ENCODE measurements at places on chromosomes 3 and 15. TPM values are rescaled to one million over a fixed set of nuclear protein-coding genes. Genes with fewer than 3 reads are reported as not detected.
A peak's percentile ranks its signal among the peaks of the same experiment; 100 is the strongest.

DNA sequence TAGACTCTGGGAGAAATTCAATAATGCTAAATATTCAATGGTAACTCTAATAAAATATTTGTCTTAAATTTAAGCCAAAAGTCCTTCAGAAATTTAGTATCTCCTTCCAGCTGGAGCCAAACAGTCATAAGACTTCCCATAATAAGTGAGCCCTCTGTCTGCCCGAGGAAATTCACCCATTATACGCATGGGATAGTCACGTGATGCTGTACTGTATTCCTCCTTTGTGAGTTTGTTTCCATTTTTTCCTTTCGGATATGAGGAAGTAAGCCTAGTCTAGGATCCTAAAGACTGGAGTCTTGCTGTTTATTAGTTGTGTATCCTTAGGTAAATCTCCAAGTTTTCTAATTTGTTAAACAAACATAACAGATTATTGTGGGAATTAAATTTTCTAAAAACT lies 110.4 kb upstream of the PLAAT1 start:
- H3K4me3 ChIP-seq, result no peak overlapping the region
- no peak overlapping the region for H3K27ac ChIP-seq
- no peaks in the 10 kb centered on the region for H3K4me1 ChIP-seq
- H3K27me3 ChIP-seq, result no peaks in the 10 kb centered on the region
- H3K36me3 ChIP-seq, result no peaks in the 10 kb centered on the region

The TPRG1 gene
- 3.2 TPM for total RNA-seq

GRCh38 chr15:99435877-99436541 lies 129.8 kb upstream of the MEF2A start:
- H3K36me3 ChIP-seq, result no peaks in the 10 kb centered on the region
- no peaks in the 10 kb centered on the region for H3K27me3 ChIP-seq
- peaks cover 8% of the 10 kb centered on the region for H3K4me1 ChIP-seq

The FAM174B gene
- total RNA-seq, result 22.4 TPM

DNA sequence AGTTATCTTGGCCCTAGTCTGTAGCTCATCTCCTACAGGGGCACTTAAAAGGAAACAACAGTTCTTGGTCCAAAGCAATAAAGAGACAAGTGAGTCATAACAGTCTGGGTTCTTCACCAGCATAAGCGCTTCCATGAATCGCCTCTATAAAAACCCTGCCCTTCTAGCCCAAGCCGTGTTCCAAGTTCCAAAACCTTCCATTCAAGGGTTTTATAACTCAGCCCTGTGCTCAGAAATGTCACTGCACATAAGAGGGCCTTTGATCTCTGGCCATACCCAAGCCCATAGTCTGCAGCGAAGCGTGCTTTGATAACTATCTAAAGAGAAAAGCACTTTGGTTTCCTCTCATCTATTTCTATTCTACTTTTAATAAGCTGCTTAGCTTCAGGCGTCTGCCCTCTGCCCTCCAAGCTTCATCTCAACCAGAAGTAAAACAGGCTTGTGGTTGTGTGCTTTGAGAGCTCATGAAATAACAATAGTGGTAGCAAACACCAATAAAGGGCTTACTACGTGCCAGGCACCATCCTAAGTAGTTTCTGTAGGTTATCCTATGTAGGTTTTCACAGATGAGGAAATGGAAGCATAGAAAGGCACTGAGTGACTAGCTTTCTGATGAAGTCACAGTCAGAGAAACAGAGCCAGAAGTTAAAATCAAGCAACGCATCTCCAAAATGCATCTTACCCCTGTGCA lies 64.0 kb upstream of the AKAP13 start:
- no peaks in the 10 kb centered on the region for H3K27me3 ChIP-seq
- peaks cover 4% of the 10 kb centered on the region for H3K4me1 ChIP-seq
- H3K4me3 ChIP-seq, result no peak overlapping the region
- H3K36me3 ChIP-seq, result no peaks in the 10 kb centered on the region
- H3K27ac ChIP-seq, result no peak overlapping the region

The NR2C2 gene
- total RNA-seq, result 46.5 TPM

DNA sequence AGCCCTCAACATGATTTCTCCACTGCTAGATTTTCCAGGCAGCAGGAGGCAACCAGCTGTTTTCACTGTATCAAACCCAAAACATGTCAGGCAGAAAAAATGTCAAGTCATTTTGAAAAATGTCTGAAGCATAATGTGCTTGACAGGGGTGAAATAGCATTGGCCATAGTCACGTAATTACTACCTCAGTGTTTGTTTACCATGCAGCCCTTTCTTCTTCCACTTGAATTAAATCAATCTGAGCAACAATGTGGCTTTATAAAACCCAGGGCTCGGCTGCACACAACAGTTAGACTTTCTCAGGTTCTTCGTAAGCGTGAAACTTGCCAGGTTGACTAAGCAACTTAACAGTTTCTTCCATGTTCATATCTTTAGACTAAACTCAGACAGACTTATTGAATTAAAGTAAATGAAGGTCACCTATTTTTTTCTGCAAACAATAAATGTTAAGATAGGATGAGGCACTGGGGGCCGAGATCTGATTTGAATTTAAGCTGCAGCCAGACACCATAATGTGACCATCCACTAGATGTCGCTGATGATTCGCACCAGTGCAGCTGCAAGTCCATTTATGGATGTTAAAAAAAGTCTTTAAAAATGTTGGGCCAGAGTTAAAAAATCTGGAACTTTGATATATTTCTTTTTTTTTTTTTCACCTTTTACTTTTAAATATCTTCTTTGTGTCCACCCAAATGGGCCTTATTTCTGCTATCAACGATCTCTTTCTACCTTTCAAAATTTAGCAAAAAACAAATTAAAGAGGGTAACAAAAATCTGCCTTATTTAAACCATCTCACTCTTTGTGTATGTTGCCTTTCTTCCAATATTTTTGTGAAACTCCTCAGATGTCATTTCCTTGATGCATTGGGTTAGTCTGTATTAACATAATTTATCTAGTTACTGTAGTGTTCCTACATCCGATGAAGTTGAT lies 305.9 kb downstream of the CACNA2D3 start:
- no peaks in the 10 kb centered on the region for H3K36me3 ChIP-seq
- DNase-seq, result peak; percentile 63
- H3K27me3 ChIP-seq, result no peaks in the 10 kb centered on the region
- H3K4me1 ChIP-seq, result no peaks in the 10 kb centered on the region
- H3K27ac ChIP-seq, result no peak overlapping the region

- DNase-seq, result no peak
- no peaks in the 10 kb centered on the region for H3K27me3 ChIP-seq
- H3K27ac ChIP-seq, result no peak overlapping the region
- H3K36me3 ChIP-seq, result no peaks in the 10 kb centered on the region
- H3K4me1 ChIP-seq, result no peaks in the 10 kb centered on the region
Observed at GRCh38 chr3:119733812-119734211, 31.0 kb downstream of the CFAP91 start.

DNA sequence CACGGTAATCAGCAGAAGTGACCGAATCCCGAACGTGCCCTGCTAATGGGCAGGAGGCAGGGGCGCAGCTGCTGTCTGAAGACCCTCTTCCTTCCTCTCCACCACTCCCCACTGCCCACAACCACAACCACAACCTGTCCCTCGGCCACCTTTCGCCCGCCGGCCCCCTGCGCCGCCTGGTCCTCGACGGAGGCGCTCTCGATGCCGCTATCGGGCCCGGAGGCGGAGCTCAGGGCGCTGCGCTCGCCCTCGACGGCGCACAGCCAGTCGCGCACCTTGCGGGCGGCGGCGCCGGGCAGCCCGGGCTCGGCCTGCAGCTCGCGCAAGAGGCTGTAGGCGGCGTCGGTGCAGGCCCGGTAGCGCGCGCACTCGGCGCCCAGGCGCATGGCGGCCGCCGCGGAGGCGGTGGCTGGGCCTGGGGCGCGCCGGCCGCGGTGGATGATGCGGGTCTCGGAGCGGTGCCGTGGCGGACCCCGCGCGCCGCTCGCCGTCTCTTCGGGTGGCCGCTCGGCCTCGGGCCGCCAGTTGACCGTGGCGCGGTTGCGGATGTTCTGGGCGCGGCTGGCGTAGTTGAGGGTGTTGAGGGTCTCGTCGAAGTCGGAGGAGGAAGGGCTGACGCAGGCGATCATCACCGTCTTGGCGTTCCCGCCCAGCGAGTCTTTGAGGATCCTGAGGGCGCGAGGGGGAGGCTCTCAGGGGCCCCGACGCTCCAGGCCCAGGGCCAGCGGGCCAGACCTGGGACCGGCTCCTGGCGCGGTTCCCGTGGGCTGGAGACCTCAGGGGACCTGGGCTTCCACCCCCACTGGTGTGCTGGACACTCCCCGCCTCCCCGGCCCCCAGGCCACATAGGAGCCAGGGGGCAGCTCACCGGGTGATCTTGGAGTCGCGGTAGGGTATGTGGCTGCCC lies 6.9 kb downstream of the KIF7 start:
- H3K27ac ChIP-seq, result no peak overlapping the region
- H3K4me1 ChIP-seq, result peaks cover 5% of the 10 kb centered on the region
- no peak overlapping the region for H3K4me3 ChIP-seq

The NPHP3 gene
- total RNA-seq, result 40.7 TPM

The PLA2G4F gene
- total RNA-seq, result not detected

DNA sequence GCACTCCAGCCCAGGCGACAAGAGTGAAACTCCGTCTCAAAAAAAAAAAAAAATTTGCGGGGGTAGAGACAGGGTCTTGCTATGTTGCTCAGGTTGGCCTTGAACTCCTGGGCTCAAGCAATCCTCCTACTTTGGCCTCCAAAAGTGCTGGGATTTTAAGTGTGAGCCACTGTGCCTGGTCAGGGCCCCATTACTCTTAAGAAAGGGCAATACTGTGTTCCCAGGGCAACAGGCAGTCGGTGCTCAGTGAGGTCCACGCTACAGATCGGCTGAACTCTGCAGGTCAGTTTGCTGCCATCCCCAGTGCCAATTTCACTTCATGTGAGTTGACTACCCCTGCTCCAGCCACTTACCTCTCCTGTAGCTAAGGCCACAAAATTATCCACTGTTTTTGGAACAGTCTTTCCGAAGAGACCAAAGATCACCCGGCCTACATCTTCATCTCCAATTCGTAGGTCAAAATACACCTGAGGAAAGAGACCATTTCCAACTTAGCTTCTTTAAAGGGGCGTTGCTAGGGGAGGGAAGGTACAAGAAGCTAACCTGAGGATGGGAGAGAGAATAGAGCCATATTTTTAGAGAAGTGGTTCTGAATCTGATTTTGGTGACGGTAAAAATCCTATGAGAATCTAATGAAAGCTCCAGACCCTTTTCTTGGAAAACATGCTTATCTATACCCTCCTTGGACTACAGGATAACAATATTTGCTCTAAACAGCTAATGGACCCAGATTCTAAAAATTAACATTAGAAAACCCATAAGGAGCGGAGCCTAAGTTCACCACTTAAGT lies 939 bp downstream of the PPIB start:
- no peaks in the 10 kb centered on the region for H3K27me3 ChIP-seq
- H3K4me3 ChIP-seq, result peak overlapping the region; percentile 86
- H3K27ac ChIP-seq, result peak overlapping the region; percentile 3

- H3K4me1 ChIP-seq, result peaks cover 41% of the 10 kb centered on the region
- H3K27ac ChIP-seq, result no peak overlapping the region
- H3K4me3 ChIP-seq, result no peak overlapping the region
- no peak for DNase-seq
- H3K27me3 ChIP-seq, result no peaks in the 10 kb centered on the region
Observed at GRCh38 chr15:67110958-67111864, 45.8 kb downstream of the SMAD3 start.

- no peak for DNase-seq
- H3K4me3 ChIP-seq, result no peak overlapping the region
- H3K36me3 ChIP-seq, result no peaks in the 10 kb centered on the region
- H3K4me1 ChIP-seq, result no peaks in the 10 kb centered on the region
- H3K27ac ChIP-seq, result no peak overlapping the region
Observed at GRCh38 chr3:113673593-113673992, 22.8 kb downstream of the USF3 start.

GRCh38 chr15:47724346-47724745 lies 7.0 kb downstream of the SEMA6D start:
- H3K27ac ChIP-seq, result no peak overlapping the region
- H3K27me3 ChIP-seq, result no peaks in the 10 kb centered on the region
- peaks cover 16% of the 10 kb centered on the region for H3K4me1 ChIP-seq
- H3K36me3 ChIP-seq, result no peaks in the 10 kb centered on the region
- no peak overlapping the region for H3K4me3 ChIP-seq

The TM4SF4 gene
- not detected for total RNA-seq

DNA sequence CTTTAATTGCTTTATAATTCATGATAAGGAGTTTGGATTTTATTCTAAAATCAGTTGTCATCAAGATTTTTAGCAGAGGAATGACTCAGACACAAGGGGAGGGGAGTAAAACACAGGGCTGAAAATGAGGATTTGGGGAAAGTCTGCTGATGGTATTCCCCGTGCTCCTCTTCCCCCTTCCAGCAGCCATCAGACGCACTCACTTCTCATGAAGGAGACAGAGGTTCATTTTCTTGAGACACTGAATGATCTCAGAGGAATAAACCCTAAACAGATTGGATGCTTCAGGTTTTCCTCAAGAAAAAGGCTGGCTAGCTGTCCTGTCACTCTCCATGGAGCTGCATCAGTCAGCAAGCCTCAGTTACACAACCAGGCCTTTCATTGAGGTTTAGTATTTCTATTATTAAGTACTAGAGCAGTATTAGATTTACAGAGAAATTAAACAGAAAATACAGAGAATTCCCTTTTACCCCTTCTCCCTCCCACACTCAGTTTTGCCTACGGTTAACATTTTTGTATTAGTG lies 166.4 kb downstream of the C3orf70 start:
- H3K4me3 ChIP-seq, result no peak overlapping the region
- H3K36me3 ChIP-seq, result no peaks in the 10 kb centered on the region
- no peaks in the 10 kb centered on the region for H3K27me3 ChIP-seq
- no peak overlapping the region for H3K27ac ChIP-seq

The AP3B2 gene
- 2.2 TPM for total RNA-seq

DNA sequence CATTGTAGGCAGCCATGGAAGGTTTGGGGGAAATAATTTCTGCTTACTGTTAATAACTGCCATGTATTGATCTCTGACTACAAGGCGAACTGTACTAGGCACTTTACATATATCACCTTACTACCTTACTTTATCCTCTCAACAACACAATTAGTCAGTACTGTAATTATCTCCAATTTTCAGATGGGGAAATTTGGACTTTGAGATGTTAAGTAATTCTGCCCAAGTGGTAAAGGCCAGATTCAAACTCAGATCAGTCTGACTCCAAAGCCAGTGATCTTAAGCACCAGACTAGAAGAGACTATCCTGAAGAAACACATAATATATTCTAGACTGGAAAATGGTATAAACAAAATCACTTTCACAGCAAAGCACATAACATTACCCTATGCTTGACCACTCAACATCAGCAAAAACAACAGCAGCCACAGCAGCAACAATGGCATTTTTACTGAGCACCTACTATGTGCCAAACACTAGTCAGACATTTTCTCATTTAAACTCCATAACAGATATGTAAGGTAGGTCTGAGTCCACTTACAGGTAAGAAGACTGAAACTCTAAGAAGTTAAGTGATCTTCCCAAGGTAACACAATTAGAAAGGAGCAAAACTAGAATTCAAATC lies 13.1 kb downstream of the MTHFS start:
- H3K36me3 ChIP-seq, result no peaks in the 10 kb centered on the region
- H3K4me3 ChIP-seq, result no peak overlapping the region
- no peaks in the 10 kb centered on the region for H3K27me3 ChIP-seq
- H3K27ac ChIP-seq, result no peak overlapping the region
- no peaks in the 10 kb centered on the region for H3K4me1 ChIP-seq

- no peaks in the 10 kb centered on the region for H3K36me3 ChIP-seq
- H3K27ac ChIP-seq, result no peak overlapping the region
- H3K4me3 ChIP-seq, result no peak overlapping the region
- no peaks in the 10 kb centered on the region for H3K4me1 ChIP-seq
Observed at GRCh38 chr15:79615754-79616153, 183.6 kb downstream of the MINAR1 start.

GRCh38 chr3:11275926-11276325 lies 3.7 kb downstream of the ATG7 start:
- H3K36me3 ChIP-seq, result no peaks in the 10 kb centered on the region
- H3K4me3 ChIP-seq, result no peak overlapping the region
- DNase-seq, result no peak
- H3K4me1 ChIP-seq, result peaks cover 2% of the 10 kb centered on the region
- H3K27me3 ChIP-seq, result no peaks in the 10 kb centered on the region

All from ovary (tissue), 10 donors.